ENCODE measurements at places on chromosomes 11 and 22.

DNA sequence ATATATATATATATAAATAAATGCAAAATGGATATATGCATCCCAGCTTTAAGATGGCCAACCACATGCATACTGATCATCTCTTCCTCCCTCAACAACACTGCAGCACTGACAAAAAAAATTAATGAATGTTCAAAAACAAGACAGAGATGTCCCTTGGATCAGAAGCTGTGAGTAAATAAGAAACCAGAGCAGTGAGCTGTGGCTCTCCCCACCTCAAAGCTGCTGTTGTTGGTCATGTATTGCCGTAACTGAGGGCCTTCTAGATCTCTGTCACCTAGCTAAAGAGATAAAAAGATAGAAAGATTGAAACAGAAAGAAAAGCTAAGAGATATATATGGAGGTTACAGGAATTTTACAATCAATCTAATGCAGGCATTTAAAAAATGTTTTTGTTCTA lies 15.5 kb upstream of the TMEM135 start:
- H3K4me3 ChIP-seq, result no peak overlapping the region
- DNase-seq, result no peak
- no peak overlapping the region for H3K27ac ChIP-seq
- peaks cover 3% of the 10 kb centered on the region for H3K4me1 ChIP-seq
- no peaks in the 10 kb centered on the region for H3K36me3 ChIP-seq

GRCh38 chr11:19889531-19889930 lies 176.9 kb downstream of the NAV2 start:
- H3K4me1 ChIP-seq, result no peaks in the 10 kb centered on the region
- peaks cover 11% of the 10 kb centered on the region for H3K27me3 ChIP-seq
- no peak overlapping the region for H3K4me3 ChIP-seq
- H3K36me3 ChIP-seq, result no peaks in the 10 kb centered on the region
- no peak overlapping the region for H3K27ac ChIP-seq
- DNase-seq, result no peak

DNA sequence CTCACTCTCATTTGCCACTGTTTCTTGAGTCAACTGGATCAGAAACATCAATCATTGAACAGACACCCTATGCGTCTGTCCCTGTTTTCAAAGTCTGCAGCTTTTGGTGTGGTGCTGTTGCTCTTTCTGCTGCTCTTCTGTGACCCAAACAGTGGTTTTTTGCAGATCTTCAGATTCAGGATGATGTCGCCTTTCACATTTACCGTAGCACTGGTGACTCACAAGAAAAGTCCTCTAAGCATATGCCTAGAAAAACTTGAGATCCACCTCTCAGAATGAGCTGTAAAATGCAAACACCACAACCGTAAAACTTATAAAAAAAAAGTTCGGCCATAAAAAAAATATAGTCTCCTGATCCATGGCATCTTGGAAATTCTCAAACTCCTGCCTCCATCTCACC lies 400.4 kb downstream of the NTM start:
- no peak for DNase-seq
- no peak overlapping the region for H3K27ac ChIP-seq

DNA sequence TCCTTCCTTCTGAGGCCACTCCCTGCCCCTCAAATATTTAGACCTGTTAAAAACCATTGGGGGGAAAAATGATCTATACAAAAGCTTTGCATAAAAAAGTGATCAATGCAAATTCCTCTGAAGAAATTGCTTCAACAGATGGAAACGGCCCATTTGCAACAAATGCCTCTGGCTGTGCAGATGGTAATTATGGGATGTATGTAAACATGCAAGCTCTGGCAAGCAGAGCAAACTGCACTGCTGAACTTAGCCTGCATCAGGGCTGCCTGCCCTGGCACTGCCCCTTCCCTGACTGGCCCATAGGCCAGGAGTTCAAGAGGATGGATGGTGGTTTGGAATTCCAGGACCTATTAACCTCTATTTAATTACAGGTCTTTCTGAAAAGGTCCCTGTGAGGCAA lies 388.7 kb downstream of the MIAT start:
- no peak overlapping the region for H3K27ac ChIP-seq
- H3K4me1 ChIP-seq, result no peaks in the 10 kb centered on the region
- no peaks in the 10 kb centered on the region for H3K27me3 ChIP-seq
- DNase-seq, result no peak
- no peaks in the 10 kb centered on the region for H3K36me3 ChIP-seq

- peak overlapping the region; percentile 97 for H3K27ac ChIP-seq
- no peak for DNase-seq
- H3K36me3 ChIP-seq, result peaks cover 81% of the 10 kb centered on the region
- peaks cover 55% of the 10 kb centered on the region for H3K4me1 ChIP-seq
- peaks cover 5% of the 10 kb centered on the region for H3K27me3 ChIP-seq
Measured at GRCh38 chr11:75403037-75403436, 3.7 kb downstream of the RPS3 start.

- peaks cover 69% of the 10 kb centered on the region for H3K27me3 ChIP-seq
- peak overlapping the region; percentile 14 for H3K4me3 ChIP-seq
- no peaks in the 10 kb centered on the region for H3K36me3 ChIP-seq
Measured at GRCh38 chr11:67024410-67024809, 1.5 kb downstream of the SYT12 start.

Measured in activated naive CD8-positive, alpha-beta T cell treated with anti-CD3 and anti-CD28 coated beads for 36 hours (primary cell).